T-helper 9 cell (primary cell): ENCODE measurements at places on chromosomes 6 and 20.
A peak's percentile ranks its signal among the peaks of the same experiment; 100 is the strongest.

GRCh38 chr20:3115190-3116107 is 30.9 kb upstream of the AVP start:
- DNase-seq = no peak

DNA sequence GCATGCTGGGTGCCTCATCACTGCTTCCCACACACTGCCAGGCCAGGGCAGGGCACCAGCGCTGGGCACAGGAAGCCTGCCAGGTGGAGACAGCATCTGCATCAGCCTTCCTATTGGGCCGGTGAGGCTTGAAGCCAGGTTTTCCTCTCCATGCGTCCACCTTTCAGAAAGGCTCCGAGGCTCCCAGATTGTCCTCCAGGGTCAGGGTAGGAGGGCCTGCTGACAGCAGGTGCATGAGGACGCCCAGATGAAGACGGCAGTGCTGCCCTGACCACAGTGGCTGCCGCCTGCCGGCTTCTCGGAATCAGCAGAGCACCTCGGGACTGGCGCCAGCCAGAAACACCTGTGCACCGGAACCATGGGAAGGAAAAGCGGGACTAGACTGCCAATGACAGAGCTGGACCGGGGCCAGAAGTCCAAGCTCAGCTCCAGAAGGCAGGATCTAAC is 170.5 kb upstream of the CST7 start:
- no peak for DNase-seq

DNA sequence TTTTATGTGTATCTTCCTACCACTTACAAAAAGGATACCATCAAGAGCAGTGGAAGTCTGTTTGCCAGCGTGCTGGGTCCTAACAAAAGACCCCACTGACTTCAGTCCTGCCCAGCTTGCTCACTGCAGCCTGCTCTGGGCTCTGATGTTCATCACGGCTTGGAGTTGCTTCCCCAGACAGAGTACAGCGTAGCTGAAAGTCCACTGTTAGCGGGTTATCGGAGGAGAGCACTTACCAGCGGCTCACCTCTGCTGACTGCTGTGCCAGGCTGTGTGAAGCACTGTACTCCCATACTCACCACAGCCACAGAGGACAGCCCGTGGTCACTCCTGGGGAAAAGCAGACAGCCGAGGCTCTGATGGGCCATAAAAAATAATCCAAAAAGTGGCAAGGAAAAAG is 40.2 kb downstream of the CTCFL start:
- DNase-seq = no peak

- no peak for DNase-seq
These were observed 153.5 kb upstream of the OGFRL1 start for GRCh38 chr6:71134929-71135642.

DNA sequence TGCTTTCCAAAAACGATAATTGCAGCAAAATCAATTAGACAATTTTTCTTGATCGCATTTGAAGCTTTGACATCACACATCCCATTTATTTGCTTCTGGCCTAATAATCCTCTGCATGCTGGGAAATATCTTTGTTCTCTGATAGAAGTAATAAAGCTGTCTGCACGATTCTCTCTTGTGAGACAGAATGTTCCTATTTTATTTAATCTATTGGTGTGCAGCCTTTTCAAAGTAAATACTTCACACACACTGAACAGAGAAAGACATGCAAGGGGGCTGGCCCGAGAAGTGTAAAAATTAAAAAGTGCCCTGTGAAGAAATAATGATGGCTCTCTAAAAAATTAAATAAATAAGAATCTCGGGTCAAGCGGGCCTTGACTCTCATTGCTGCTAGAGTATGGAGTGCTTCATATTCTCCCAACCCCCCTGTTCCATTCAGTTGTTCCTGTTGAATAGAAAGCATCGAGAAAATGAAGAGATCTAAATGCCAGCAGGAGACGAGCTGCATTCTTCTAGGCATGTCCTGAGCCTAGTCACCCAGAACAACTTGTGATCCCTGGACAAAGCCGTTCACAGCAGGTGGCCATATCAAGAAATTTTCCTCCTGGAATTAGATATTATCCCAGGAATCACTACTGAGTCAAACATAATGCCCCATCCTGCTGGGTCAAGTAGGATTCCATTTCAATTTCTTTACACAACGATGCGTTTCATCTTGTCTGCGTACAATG is 625.9 kb upstream of the EPHA7 start:
- DNase-seq = no peak

- DNase-seq = no peak
These were observed 4.1 kb downstream of the HLA-A start for GRCh38 chr6:29946223-29947076.

- no peak for DNase-seq
These were observed 34.6 kb upstream of the SCRT2 start for GRCh38 chr20:709991-710779.

DNA sequence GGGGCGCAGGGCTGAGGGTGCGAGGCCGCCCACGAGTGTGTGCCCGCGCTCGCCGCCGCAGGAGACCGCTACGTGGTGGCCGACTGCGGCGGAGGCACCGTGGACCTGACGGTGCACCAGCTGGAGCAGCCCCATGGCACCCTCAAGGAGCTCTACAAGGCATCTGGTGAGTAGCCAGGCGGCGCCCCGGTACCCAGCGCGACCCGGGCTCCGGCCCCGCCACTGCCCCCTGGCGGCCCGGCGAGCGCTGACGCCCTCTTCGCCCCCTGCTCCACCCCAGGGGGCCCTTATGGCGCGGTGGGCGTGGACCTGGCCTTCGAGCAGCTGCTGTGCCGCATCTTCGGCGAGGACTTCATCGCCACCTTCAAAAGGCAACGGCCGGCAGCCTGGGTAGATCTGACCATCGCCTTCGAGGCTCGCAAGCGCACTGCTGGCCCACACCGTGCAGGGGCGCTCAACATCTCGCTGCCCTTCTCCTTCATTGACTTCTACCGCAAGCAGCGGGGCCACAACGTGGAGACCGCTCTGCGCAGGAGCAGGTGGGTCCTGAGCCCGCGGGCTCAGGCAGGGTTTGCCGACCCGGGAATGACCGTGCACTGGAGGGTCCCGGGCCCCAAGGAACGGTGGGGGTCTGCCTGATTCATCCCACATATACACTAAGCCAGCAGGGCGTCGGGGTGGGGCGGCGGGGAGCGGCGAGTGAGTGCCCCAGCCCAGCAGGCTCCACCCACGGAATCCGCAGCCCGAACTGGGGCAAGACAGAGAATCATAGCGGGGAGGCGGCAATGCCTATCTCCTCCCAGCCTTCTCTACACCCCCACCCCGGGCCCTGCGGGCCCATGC is 17.4 kb downstream of the HSPA12B start:
- DNase-seq = no peak

GRCh38 chr6:164856138-164856537 is 453.3 kb downstream of the C6orf118 start:
- DNase-seq = no peak

DNA sequence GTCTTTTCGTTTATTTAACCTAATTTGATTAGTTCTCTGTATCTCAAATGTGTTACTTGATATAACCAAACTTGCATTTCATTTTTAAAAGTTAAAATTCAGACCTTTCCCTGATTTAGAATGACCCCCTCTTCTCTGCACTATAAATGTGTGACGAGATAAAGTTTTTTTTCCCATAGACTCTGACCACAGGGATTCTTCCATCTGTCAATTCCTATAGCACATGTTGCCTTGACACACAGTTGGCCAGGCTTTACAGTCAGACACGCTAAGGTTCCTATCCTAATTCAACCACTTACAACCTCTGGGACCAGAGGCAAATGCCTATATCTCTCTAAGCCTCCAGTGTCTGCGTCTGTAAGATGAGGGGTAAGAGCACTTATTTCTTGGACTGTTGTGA is 40.6 kb downstream of the KCNS1 start:
- DNase-seq = no peak

DNA sequence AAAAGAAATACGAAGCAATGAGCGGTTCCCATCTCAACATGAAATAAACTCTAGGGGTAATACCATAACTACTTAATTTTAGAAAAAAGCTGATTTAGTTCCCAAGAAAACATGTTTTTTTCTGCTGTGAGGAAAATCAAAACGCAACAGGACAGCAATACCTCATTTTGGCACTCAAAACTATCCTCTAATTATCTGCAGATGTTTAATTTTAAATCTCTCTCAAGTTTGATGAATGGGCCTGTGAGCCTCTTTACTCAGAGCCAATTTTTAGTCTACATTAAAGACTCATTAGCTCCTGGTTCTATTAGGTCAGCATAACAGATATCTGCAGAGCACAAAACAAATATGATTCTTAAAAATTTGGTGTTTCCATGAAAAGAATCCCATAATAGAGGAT is 28.1 kb downstream of the RNF24 start:
- DNase-seq = no peak

GRCh38 chr20:3729378-3729777 is 3.1 kb upstream of the HSPA12B start:
- no peak for DNase-seq

GRCh38 chr6:158290659-158291058 is 21.6 kb upstream of the TULP4 start:
- DNase-seq = peak; percentile 17

DNA sequence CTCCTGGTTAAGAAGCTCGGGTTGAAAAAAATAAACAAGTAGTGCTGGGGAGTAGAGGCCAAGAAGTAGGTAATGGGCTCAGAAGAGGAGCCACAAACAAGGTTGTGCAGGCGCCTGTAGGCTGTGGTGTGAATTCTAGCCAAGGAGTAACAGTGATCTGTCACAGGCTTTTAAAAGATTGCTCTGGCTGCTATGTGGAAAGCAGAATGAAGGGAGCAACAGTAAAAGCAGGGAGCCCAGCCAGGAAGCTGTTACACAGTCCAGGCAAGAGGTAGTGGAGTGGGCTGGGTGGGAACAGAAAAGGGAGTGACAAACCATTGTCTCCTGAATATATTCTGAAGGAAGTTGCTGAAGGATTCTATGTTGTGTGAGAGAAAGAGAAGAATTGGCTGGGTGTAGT is 2.0 kb downstream of the HFE start:
- no peak for DNase-seq

DNA sequence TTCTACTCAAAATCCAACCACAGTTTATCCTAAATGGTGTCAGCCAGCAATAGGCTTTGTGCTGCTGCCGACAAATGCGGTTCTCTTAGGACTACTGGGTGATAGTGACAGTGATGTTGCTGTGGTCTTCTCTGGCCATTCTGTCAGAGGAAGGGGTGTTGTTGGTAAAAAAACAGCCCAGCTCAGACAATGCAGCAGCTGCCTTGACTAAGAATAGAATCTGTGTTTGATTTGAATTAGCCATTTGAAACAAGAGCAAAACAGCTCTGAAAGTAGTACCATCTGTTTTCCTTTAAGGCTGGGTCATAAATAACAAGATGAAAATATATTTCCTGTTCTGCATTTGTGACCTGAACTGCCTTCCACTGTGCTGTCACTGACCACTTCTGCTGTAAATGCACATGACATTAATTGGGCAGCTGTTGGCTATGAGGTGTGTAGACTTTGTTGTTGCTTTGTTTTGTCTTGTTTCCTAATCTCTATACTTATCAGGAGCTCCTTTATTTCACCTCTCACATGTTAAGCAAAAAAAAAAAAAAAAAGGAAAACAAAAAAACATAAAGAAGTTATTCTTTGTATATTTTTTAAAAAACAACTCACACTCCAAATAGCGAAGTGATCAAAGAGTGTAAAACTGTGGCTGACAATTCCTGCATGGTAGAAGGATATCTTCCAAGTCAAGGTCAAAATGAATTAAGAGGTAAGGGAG is 497.8 kb upstream of the ARID1B start:
- DNase-seq = no peak

GRCh38 chr20:32681175-32682084 is 7.7 kb upstream of the C20orf203 start:
- no peak for DNase-seq

DNA sequence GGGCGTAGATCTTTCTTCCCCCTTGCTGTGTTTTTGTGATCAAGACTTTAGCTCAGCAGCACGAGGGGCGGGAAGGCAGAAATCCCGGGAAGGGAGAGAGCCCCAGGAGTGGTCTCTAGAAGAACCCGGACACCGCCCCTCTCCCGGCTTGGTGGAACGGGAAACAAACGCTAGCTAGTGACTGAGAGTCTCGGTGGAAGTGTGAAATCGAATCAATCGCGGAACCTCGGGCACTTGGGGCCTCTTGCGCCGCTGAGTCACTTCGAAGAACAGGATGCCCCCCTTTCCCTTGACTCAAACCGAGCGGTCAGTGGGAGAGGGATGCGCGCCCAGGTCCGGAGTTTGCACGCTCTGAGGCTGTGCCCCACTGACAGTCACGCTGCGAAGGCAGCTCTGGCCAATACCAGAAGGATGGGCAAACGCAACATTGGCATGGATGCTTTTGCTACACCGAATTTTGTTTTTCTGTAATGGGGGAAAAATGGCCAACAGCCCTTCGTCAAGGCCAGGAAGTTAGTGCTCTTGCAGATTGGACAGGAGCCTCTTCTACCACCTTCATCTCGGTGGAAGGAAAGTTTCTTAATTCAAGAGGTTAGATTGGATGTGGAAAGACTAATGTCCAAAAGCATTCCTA is 1.6 kb upstream of the OLIG3 start:
- DNase-seq = no peak

GRCh38 chr6:23940466-23940865 is 185.5 kb upstream of the NRSN1 start:
- DNase-seq = no peak

DNA sequence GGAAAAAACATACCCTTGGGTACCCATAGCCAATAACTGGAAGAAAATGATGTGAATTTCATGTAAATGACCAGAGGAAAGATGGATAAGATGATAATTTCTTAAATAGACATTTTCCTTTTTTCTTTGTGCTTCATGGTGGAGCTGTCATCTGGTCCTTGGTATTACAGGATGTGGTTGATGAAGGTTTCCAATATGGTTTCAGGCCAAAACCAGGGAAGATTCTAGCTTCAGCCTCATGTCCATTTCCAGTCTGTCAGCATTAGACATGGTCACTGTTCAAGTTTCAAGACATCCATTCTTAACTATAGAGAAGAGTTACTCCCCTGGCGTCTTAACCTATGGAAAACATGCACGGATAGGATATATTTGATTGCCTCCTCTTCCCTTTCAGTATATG is 63.6 kb downstream of the SSR1 start:
- no peak for DNase-seq

DNA sequence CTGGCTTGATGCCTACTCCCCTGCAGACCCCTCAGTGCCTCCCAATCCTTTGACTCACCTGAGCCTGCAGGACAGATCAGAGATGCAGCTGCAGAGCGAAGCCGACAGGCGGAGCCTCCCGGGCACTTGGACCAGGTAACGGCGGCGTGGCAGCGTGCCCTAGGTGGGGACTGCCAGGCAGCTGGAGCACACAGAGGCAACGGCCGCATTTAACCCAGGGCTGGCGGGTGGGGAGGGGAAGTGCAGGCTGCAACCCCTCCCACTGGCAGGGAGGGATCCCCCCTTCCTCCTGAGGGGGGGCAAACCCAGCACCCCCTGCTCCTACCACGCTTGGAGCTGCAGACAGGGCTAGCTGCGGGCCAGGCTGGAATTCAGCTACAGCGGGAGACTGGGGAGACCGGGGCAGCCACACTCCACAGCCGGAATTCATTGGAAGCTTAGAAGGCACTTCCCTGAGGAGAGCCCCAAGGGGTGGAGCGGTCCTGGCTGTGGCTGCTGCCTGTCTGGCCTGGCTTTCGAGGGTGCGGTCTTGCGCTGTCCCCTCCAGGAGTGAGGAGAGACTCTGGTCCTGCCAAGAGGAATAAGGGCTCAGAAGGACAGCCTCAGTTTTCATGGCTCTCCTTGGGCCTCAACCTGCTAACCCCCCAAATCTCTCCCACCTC is at the start of gene MATN4:
MATN4 (minus strand) TSS at position 183 of the 662 bp plus-strand sequence. CDS start 2,717 bp downstream, outside the sequence.
- no peak for DNase-seq

- DNase-seq = no peak
These were observed 167.1 kb downstream of the MAFB start for GRCh38 chr20:40521962-40522361.
